NCI-H1694 (cell line): ENCODE measurements at places on chromosomes 3 and 15.
A peak's percentile ranks its signal among the peaks of the same experiment; 100 is the strongest.

GRCh38 chr3:30026851-30027250 lies 579.5 kb upstream of the TGFBR2 start:
- DNase-seq, result no peak

DNA sequence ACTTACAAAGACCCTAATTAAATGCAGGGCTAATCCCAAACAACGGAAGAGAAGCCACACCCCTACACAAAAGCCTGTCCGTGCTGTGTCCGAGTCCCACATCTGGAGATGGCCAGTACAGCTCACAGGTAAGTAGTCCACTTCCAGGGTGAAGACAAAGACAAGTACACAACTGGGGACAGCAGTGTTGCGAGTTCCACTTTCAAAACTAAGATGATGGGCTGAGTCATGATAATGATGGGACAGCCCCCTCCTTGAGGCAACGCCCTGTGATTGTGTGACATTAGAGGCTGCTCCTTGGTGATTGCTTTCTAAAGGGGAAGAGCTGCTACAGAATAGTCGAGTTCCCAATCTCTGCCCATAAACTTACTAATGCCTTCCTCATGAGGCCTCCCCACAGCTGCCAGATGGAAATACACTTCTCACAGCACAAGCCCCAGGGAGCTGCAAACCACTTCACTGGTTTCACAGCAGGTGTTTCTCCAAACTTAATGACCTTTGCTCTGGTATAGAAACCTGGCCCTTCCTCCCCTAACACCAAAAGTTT lies 27.6 kb downstream of the RFT1 start:
- no peak for DNase-seq

- DNase-seq, result no peak
Observed at GRCh38 chr3:115151921-115152320, 4.8 kb upstream of the ZBTB20 start.

- no peak for DNase-seq
Observed at GRCh38 chr3:104132566-104133403, 1233.9 kb upstream of the ALCAM start.

GRCh38 chr15:88775776-88776175 lies 27.5 kb upstream of the ACAN start:
- DNase-seq, result no peak

GRCh38 chr3:165624761-165625160 lies 212.5 kb downstream of the BCHE start:
- no peak for DNase-seq

DNA sequence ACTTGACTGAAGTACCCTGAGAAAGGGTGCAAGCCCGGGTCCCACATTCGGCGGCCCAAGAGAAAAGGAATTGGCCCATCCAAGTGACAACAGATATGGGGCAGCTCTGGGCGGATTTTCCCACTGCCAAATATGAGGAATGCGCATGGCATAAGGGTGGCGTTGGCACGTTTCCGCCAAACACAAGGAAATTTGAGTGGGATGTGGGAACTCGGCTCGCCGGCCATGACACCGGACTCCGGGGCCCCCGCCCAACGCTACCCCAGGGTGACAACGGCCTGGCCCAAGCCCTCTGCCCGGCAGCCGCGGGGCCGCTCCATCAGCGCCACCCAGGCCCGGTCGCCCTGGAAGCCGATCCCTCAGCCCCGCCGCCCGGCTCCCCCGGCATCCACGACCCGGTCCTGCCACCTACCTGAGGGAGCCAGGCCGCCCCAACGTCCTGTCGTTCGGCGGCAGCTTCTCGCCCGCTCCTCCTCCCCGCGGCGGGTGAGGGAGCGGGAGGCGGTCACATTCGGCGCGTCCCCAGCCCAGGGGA lies 449 bp downstream of the RAF1 start:
- DNase-seq, result no peak

- peak; percentile 74 for DNase-seq
Observed at GRCh38 chr3:127694467-127695215, 21.9 kb downstream of the ABTB1 start.

- DNase-seq, result no peak
Observed at GRCh38 chr3:14389716-14390115, 12.7 kb upstream of the SLC6A6 start.

GRCh38 chr15:101091080-101092017 lies 160.5 kb downstream of the CHSY1 start:
- DNase-seq, result no peak

- no peak for DNase-seq
Observed at GRCh38 chr3:42631620-42632019, 21.9 kb upstream of the ZBTB47 start.

DNA sequence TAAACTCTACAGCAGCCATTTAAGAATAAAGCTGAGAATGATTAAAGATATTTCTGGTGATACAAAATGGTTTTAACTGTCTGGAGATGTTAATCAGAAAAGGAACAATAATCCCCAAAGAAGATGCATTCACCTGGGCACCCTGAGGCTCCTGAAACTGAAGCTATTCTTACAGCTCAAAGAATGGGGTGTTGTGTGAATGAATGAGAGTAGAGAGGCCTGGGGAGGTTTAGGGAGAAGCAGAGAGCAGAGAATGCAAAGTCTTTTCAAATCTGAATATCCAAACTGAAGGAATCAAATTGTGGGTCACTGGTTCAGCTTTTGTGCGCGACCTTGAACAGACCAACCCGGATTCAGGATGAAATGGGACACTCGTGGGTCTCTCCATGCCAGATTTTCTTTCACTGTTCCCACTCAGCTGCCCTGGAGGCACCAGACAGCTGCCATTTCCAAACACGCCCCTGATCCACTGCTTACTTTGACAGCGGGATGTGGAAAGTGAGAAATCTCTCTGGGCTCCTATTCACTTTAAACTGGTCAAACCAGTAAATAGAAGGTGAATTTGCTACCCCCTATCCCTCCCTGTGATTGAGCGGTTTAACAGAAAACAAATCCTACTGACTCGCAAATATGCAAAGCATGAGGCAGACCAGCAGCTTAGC lies 485.5 kb upstream of the THBS1 start:
- no peak for DNase-seq

DNA sequence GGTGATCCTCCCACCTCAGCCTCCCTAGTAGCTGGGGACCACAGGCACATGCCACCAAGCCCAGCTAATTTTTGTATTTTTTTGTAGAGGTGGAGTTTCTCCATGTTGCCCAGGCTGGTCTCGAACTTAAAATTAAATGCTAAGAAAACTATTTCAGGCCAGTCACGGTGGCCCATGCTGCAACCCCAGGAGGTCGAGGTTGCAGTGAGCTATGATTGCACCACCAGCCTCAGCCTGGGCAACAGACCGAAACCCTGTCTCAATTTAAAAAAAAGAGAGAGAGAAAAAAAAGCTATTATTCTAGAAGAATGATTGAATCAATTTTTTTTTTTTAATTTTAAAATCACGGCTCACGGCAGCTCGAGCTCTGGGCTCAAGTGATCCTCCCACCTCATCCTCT lies 4.7 kb downstream of the SLC51A start:
- DNase-seq, result no peak

GRCh38 chr3:58946875-58947274 lies 103.0 kb downstream of the CFAP20DC start:
- no peak for DNase-seq

DNA sequence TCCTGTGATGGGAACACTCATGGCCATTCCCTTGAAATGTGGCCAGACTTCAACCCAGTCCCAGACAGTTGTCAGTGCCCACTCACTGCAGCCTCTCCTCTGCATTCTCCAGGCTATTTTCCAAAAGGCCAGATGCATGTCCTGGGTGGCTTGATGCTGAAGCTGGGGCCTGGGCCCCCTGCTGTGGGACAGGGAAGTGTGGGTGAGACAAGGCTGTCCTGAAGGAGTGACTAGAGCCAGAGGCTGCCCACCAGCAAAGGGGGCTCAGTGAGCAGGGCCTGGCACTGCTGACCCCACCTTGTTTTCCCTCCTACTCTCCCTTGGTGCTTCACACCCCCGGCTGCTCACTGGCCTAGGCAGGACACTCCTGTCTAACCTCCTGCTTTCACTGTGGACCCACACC lies 11.9 kb downstream of the CISH start:
- no peak for DNase-seq

GRCh38 chr3:131518680-131519079 lies 15.9 kb upstream of the MRPL3 start:
- DNase-seq, result no peak

DNA sequence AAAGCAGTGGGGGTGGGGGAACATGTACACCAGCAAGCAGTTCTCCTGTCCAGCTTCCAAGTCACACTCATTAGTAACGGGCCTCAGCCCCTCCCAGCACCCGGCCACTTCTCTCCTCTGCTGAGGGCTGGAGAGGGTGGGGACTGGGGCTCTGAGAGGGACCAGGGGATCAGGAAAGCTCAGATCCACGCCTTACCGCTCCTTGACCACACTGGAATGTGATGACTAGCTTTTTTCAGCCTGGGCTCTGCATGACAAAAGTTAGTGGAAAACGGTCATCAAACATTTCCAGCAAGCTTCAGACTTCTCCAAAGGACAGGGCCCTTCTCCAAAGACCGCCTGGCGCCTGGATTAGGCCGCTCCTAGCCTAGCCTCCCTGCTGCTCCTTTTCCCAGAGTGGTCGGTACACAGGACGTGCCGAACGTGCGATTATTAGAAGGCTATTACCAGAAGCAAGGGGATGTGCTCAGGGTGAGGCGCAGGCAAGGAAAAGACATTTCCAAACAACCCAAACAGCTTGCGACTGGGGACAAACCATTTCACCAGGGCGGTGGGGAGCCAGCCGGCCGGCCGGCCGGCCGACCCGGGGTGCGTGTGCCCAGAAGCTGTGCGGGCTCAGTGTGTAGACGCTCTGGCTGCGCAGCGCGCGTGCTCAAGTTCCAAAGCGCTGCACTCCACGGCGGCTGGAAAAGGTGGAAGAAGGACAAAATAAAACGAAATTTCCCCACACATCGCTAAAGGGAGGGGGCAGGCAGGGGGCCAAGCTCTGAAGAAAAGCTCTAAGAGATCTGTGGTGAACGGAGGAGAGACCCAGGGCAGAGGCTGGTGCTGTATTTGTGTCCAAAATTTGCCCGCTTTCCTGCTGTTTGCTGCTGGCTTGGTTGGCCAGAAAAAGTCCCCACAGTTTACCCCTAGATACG lies 51.0 kb upstream of the SSR3 start:
- no peak for DNase-seq

DNA sequence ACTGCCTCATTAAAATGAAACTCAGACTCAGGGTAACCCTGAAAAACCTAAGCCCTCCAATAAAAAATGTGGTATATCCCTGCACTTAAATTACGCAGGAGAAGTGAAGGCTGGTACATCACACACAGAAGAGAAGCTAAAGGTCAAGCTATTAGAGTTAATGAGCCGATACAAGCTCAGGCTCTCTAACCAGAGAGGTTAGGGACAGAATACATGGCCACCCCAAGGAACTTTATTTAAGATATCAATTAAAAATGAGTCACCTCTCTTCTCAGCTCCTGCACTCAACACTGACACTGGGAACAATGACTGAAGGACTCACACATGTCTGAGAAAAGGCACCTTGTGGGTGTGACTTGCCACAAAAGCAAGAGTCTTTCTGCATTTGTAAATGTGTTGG lies 800.6 kb upstream of the CFAP20DC start:
- no peak for DNase-seq

GRCh38 chr15:20645956-20646355 lies 104.4 kb upstream of the GOLGA6L6 start:
- DNase-seq, result no peak

DNA sequence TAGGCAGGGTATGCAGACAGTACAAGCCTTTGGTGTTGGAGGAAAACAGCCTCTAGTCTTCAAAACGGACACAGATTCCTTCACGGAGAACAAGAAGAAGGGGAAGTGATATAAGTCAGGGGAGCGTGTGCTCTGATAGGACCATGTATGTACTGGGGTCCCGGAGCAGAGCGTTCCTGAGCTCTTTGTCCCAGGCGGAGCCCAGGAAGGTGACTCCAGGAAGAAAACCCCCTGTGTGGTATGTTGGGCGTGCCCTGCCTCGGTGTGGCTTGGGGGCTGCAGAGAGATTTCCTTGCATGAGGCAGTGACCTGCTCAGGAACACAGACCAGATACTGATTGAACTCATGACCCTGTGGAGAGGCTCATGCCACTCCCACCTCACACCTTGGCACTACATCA lies 21.7 kb downstream of the MELTF start:
- no peak for DNase-seq

GRCh38 chr15:57777003-57777402 lies 70.5 kb downstream of the POLR2M start:
- no peak for DNase-seq

DNA sequence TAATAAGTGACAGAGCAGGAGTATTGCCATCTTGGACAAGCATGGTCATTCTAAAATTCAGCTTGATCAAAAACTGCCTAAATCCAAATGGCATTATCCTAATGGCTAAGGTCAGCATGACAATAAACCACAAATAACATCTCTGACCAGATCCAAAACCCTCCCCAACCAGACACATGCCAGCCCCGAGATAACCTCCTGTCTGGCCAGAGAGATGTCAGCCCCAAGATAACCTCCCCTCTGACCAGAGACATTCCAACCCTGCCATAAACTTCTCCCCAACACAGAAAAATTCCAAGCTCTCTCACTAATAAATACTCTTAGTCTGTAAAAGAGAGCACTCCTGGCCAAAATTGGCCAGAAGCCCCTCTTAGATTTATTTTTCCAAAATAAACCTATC lies 470.5 kb upstream of the UBE2E2 start:
- DNase-seq, result no peak

GRCh38 chr15:35519541-35520149 lies 26.3 kb downstream of the DPH6 start:
- DNase-seq, result peak; percentile 6

GRCh38 chr3:151264605-151265004 lies 13.7 kb downstream of the P2RY14 start:
- no peak for DNase-seq

DNA sequence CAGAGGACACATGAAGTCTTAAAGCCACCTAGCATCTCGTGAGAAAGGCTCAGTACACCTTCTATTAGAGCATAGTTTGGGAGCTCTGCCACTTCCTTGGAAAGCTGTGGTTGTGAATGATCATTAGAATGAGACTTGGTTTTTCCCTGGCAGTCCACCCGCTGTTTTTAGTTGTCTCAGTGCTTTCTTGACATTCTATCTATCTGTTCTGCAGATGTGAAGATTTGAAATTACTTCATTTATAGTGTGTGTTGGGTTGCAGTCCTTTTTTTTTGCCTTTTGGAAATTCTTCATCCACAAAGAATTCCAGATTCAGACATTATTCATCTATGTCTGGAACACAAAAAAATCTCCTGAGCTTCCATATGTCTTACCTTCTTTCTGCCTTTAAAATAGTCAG lies 23.7 kb downstream of the PPP2R3A start:
- DNase-seq, result no peak
